Right ventricle myocardium inferior (tissue), 1 donor: ENCODE measurements at places on chromosomes 3 and 15. TPM values are rescaled to one million over a fixed set of nuclear protein-coding genes. Genes with fewer than 3 reads are reported as not detected.

GRCh38 chr3:127072221-127072771 is 89.4 kb downstream of the PLXNA1 start:
- DNase-seq: no peak

DNA sequence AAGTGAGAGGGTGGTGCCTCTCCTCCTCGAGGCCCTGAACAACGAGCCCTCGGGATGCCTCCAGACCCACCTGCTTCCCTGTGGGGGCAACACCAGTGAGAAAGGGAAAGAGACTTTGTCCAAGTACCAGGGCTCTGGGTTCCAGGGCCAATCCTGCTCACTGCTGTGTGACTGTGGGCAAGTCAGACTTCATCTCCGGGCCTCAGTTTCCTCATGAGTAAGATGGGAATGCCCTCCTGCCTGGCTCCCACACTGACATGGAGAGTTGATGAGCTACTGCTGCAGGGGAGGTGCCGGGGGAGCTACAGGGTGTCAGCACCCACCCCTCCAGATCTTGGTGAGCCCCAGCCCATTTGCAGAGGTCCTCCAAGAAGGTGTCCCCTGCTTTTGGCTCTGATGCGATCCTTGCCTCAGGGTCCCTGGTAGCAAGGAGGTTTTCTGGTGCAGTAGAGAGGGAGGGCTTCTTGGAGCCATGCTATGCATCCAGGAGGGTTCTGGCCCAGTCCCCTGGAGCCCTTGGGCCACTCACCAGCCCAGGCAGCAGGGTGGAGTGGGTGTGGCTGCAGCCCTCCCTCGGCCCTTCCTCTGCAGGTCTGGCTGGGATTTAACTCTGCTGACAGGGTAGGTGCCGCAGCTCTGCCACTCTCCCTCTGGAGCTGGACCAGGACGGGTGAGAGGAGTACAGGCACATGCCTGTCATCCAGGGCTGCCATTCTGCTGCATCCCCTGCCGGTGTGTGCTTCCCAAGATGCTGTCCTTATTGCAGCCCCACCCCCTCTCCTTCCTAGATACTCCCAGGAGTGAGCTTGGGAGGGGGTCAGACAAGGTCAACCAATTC is 26.9 kb downstream of the LOXL1 start:
- DNase-seq: no peak

Gene ANO10
- 12.3 TPM for total RNA-seq

- no peak for DNase-seq
Measured at GRCh38 chr15:78205856-78206255, 28.5 kb downstream of the ACSBG1 start.
